ENCODE measurements at places on chromosomes 13 and 19.
A peak's percentile ranks its signal among the peaks of the same experiment; 100 is the strongest.

- DNase-seq: no peak
These were observed 12.5 kb downstream of the DCAF15 start for GRCh38 chr19:13964776-13965175.

DNA sequence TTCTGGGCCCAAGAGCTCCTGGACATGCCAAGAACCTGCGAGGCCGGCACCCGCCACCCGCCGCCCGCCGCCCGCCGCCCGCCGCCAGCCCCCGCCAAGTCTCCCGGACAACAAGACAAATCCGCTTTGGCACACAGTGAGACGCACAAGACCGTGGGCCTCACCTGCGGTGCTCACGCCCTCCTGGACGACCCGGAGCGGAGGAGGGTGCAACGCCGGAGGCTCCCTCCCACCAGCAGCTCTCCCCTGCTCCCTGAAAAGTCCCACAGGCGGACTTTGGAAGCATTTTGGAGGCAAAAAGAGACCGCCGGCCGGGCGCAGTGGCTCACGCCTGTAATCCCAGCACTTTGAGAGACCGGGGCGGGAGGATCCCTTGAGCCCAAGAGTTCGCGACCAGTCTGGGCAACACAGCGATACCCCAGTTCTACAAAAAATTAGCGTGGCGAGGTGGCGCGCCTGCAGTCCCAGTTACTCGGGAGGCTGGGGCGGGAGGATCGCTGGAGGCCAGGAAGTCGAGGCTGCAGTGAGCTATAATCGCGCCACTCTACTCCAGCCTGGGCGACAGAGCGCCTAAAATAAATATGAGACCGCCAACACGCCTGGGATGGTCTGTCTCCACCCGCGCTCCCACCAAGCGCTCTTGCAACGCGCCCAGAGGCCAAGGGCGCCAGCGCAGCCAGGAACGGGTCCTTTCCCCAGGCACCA lies 783 bp downstream of the RHPN2 start:
- DNase-seq: no peak

DNA sequence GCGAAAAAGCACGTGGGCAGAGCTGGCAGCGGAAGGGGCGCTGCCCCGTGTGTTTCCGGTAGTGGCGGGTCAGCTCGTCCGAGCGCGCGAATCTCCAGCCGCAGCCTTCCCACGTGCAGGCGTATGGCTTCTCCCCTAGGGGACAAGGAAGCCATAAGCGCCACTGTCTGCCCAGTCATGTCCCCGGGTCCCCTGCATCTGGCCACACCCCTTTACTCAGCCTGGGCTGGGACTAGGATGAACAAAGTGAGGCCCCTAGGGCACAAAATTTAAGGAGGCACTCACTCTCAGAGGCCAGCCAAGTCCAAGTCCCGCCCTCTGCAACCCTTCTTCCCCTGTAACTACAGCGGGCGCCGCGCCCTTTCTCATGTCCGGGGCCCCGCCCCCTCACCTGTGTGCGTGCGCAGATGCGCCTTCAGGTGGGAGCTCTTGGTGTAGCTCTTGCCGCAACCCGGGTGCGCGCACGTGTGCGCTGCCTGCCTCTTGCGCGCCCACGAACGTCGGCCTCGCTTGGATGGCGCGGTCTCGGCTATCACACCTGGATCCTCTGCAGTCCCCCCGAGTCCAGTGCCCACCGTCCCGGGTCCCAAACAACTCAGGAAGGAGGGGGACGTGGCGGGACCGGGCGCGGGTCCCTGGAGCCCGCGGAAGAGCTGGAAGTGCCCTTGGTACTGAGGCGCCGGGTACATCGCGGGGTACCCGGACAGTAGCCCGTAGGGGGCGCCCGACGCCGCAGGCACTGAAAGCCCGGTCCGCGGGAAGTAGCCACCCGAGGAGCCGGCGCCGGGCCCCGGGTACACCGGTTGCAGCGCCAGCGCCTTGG lies 1.9 kb downstream of the KLF1 start:
- peak; percentile 71 for DNase-seq

- DNase-seq: no peak
These were observed 56.2 kb downstream of the LACC1 start for GRCh38 chr13:43935878-43936277.

DNA sequence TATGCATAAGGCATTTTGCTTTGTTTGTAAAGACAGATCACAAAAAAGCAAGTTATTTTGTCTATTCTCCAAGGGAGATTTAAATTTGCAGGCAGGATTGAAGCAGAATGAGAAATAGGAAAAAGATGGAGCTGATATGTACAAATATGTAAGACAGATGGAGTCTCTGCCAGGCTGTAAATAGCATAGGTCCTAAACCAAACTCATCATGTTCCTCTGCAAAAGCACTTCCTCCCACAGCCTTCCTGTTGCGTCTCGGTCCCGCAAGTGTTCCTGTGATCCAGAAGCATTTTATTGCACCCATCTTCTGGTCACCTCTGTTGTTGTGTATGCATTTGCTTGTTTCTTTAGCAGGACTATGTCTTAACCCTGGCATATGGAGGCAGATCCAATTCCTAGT lies 95.7 kb upstream of the CLDN10 start:
- no peak for DNase-seq

- DNase-seq: no peak
These were observed 8.7 kb downstream of the LRCH1 start for GRCh38 chr13:46561691-46562090.

DNA sequence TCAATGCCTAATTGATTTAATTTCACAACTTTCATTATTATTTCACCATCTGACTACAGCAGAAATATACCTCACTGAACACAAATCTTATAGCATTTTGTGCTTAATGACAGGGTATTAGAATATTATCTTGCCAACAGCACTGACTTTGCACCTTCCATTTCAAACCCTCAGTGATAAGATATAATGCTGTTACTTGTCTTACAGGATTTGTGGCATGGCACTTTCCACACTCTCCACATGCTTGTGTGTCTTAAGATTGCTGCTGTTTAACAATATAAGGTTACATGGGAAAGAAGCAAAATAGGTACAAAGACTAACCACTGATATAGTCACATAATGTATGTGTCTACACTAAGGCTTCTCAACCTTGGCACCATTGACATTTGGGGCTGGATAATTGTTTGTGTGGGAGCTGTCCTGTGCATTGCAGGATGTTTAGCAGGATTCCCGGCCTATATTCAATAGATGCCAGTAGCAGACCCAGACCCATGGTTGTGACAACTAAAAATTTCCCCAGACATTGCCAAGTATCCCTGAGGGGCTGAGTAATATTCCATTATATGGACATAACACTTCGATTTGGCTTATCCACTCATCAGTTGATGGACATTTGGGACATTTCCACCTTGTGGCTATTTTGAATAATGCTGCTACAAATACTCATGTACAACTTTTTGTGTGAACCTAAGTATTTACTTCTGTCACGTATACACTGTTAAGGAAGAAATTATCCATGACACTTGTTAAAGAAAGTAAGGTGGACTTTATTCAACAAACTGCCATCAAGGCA lies 5.7 kb upstream of the DIAPH3 start:
- no peak for DNase-seq

- no peak for DNase-seq
These were observed 1.8 kb downstream of the RABAC1 start for GRCh38 chr19:41957161-41957837.

DNA sequence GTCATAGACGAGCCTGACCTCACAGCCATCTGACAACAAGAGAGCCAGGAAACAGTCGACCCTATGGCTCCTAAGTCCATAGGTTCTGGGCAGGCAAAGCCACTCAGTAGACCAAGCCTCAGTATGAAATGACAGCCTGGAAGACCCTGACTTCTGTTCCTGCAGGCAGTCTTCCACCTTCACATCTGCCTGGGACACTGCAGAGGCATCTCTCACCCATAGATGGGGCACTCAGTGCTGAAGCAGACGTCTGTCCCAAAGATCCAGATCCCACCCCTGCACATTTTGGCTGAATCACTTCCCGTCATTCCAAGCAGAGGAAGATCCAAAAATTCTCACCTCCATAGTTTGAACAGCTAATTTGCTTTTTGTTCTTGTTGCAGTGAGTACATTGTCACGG lies 139.3 kb upstream of the ZNF507 start:
- no peak for DNase-seq

- no peak for DNase-seq
These were observed 124.1 kb upstream of the MCF2L start for GRCh38 chr13:112844879-112845278.

GRCh38 chr13:99354371-99354951 lies 47.3 kb upstream of the GPR183 start:
- no peak for DNase-seq

GRCh38 chr19:5988517-5989387 lies 10.8 kb upstream of the RANBP3 start:
- DNase-seq: no peak

GRCh38 chr13:50247223-50247622 lies 232.0 kb downstream of the KCNRG start:
- no peak for DNase-seq

Measured in activated CD8-positive, alpha-beta memory T cell treated with anti-CD3 and anti-CD28 coated beads for 1 hour (primary cell).